ENCODE measurements at places on chromosomes 6 and 20. TPM values are rescaled to one million over a fixed set of nuclear protein-coding genes. Genes with fewer than 3 reads are reported as not detected.

Gene CD109
- total RNA-seq = 0.24 TPM

Gene ABHD16B
- not detected for total RNA-seq

Gene KCNK5
- 23.5 TPM for total RNA-seq

DNA sequence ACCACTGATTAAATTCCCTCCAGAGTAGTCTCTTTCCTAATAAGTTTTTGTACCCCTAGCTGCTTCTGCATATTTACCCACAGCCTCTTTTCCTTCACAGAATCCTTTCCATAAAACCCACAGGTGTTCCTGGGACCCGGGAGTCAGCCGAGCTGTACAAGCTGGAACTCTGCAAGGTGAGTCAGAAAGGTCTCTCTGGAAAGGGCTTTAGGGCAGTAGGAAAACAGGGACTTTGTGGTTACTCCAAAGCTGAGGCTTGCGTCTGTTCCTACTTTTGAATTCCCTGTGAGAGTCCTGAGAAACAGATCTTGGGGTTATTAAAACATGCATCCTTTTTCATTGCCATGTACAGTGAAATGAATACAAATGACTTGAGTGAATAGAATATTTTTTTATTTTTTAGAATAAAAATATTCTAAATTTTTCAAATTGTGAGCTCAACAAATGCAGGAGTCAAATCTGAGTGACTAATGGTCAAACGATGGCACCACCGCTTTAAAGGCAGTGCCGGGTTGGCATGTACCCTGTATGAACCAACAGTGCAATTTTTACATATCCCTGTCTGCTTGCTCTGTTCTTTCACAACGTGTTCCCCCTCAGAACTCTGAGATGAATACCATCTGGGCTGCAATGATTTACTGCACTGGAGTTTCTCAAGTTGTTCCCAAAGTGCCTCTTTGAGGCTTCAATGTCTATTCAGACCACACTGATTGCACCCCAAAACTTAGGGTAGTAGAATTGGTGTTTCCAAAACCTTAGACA, 78.4 kb downstream of the GFRAL start:
- DNase-seq = no peak

Gene LINC00237
- total RNA-seq = not detected

DNA sequence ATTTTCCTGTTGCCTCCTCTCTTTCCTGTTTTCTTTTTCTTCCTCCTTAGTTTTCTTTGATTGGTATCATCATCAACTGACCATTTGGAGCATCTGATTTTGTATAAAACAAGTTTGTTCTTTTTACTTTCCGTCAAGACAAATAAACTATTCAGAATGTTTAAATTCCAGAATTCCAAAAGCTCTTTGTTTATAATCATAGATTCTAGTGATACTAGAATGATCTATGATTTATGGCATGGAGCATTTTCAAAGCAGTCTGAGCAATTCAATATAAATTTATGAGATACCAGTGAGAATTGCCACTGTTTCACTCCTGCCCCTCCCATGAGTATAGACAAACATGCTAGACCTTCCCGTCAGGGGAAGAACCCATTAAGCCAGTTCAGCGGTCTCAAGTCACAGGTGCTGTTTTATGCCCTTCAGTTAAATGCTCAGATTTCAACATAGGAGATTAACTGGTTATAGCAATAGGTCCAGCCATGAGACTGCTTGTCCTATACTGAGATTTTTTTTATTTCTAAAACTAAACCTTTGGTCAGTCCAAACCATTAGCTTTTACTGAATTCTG, 60.7 kb downstream of the GRIK2 start:
- DNase-seq = no peak

DNA sequence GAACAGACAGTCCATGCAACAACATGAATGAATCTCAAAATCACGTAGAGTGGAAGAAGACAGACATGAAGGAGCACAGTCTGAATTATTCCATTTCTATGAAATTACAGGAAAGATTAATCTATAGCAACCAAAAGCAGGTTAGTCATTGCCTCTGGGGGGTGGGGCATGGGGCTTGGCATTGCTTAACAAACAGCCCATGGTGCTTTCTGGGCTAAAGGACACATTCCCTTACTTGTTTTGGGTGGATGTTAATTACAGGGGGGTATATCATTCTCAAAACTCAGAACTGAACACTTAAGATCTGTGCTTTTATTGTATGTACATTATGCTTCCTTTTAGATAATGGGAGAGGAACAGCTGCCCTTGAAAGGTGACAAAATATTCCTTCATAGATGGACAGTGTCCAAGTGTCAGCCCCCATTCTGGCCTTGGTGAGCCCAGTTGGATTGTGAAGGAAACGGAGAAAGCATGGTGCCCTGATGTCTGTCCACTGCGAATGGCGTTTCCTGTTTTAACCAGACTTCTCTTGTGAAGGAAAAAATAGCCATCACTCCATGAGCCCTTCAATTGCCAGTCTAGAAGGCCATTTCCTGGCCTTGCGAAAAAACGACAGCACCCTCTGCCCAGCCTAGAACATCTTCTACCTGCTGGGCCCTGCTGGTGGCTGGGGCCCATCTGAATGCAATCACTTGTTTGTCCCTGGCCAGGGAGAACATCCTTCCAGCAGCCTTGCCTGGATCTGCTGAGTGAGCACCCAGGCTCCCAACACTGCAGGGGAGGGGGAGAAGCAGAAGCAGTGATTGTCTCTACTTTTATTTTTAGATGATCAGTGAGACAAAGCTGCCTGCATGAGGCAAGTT, 179.7 kb downstream of the BCAS1 start:
- no peak for DNase-seq

DNA sequence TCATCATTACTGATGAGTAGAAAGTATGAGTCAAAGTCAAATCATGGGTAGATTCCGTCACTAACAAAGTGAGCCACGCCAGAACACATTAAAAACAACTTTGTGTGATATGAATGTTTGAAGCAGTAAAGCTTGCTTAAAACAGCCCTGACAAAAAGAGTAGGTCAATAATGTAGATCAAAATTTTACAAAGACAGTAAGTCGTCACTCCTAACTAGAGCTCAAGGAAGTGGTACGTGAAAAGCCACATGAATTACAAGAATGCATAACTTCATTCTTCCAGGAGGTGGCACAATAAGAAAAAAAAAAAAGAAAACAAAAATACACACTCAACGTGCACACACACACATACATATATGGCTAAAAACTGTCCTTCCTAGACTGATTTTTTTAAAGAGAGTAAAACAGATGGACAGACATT, 69.9 kb downstream of the HACE1 start:
- no peak for DNase-seq

DNA sequence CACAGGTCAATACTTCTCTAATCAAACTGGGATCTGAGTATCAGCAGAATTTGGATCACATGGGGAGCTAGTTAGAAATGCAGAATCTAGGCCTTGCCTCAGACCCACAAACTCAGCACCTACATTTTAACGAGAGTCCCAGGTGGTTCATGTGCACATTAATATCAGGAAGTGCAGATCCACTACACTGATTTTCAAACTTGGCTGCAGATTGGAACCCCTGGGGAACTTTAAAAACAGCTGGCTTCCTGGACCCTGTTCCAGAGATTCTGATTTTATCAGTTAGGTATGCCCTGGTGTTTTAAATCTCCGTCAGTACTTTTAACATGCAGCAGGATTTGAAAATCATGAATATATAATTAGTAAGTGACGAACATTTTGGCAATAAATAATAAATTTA, 1.9 kb upstream of the CST8 start:
- DNase-seq = no peak

DNA sequence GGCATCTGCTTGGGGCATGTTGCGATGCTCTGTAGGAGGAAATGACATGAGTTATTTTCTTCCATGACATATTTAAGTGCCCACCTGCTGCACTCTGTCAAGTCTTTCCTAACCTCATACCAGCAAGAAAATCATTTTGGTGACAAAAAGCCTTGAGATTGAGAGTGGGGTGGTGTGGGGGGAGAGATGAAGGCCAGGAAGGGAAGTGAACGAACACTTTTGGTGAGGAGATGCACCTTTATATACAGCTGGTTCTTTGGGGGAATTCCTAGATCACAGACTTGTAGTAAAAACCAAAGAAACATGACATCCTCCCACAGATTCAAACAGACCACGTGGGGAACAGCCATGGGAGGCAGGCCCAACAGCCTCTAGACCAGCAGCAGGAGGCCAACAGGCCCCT, 26.1 kb downstream of the NCOA5 start:
- DNase-seq = no peak

Gene SLC22A7
- total RNA-seq = 0.16 TPM

DNA sequence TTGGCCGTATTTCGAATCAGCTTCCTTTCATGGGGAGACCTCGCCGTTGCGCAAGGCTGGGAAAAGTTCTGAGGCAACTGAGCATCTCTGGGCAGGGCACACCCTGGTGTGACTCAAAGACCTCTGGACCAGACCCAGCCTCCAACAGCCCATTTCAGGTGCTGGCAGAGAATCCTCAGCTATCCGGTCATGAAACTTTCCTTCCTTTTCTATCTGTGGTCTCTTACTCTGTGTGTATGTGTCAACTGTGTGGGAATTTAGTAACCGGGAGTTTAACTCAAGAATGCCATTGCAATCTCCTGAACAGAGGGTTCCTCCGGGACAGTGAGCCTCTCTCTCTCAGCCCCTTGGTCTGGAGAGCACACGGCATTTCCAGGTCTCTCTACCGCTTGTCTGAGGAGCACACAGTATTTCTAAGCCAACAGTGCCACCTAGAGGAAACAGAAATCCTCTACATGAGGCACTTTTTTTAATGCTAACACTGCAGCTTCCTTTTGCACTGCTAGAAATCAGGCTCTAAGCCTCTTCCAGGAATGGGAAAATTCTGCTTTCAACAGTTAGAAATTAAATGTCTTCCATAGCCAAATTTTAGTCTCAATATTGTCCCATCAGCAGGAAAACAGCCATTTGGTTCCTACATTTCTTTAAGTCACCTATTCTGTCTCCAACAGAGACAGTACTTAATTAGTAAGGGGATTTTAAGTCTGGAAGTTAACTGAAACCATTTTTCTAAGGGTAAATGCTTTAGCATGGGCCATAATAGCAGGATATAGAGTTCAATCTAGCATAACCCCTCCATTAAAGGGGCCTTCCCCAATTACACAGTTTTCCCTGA, 32.7 kb downstream of the PLN start:
- no peak for DNase-seq

Gene CYP24A1
- total RNA-seq = not detected

Measured in pancreas (tissue), 10 donors.